Skin of body (tissue), 3 donors: ENCODE measurements at places on chromosomes 13 and 19. TPM values are rescaled to one million over a fixed set of nuclear protein-coding genes. Genes with fewer than 3 reads are reported as not detected.

The LILRA5 gene
- 3.9 TPM for total RNA-seq

The C1QTNF9 gene
- 2.1 TPM for total RNA-seq

The ZMYM5 gene
- 26.1 TPM for total RNA-seq

The FGF21 gene
- total RNA-seq = not detected

The SKA3 gene
- 4.8 TPM for total RNA-seq

The APOE gene
- 313 TPM for total RNA-seq

The SBK3 gene
- total RNA-seq = not detected

The FFAR2 gene
- 0.99 TPM for total RNA-seq

The TMEM255B gene
- 1.7 TPM for total RNA-seq

The CEACAM3 gene
- 1.5 TPM for total RNA-seq

The CADM4 gene
- total RNA-seq = 10.4 TPM

The CELF5 gene
- total RNA-seq = 0.30 TPM

The RFPL4AL1 gene
- not detected for total RNA-seq

The CDK8 gene
- 13.3 TPM for total RNA-seq

The ZSCAN5C gene
- total RNA-seq = not detected
